ENCODE measurements at places on chromosomes 16 and 17.

DNA sequence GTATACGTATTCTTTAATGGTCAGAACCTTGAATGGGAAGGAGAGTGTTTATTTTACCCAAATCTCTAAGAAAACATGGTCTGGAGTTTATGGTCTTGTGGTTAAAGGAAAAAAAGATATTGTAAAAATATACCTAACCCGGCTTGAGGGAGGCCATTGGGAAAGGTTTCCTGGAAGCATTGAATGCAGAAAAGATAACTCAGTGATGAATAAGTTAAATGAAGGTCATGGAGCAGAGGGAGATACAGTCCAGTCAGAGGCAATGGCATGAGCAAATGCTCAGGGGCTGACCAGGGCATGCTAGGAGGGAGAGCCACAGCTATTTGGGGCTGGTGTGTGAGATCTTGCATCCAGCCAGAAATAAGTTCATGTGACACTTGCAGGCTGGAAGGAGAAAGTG is 430.4 kb upstream of the CDH5 start:
- DNase-seq: no peak

DNA sequence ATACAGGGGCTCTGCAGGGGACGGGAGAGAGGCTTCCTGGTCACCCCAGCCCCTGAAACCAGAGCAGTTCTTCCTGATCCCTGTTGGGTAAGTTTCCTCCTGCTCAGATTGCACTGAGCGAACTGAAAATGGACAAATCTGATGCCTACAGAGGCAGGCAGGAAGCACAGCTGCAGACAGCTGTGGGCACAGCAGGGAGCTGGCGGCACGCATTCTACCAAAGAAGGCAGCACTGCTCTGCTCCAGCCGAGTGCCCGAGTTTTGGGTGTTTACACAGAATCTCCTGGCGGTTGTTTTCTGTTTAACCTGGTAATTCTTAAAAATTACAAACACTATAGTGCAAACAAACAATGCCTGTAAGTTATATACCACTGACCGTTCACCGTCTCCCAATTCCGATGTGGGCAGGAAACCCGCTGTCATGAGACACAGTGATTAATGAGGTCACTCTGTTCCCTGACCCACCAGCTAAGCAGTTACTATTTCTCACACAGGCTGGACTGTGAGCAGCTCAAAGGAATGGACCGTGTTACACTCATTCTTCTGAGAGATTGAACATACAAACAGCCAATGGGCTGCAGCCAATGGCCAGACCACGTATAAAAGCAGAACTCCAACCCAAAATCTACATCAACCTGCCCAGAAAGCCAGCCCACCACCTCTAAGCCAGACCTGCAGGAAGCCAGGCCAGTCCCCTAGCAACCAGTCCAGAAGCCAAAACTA is 25.5 kb downstream of the NSMCE1 start:
- DNase-seq: peak; percentile 81

- no peak for DNase-seq
Observed at GRCh38 chr16:1545044-1546040, 11.9 kb downstream of the TMEM204 start.

DNA sequence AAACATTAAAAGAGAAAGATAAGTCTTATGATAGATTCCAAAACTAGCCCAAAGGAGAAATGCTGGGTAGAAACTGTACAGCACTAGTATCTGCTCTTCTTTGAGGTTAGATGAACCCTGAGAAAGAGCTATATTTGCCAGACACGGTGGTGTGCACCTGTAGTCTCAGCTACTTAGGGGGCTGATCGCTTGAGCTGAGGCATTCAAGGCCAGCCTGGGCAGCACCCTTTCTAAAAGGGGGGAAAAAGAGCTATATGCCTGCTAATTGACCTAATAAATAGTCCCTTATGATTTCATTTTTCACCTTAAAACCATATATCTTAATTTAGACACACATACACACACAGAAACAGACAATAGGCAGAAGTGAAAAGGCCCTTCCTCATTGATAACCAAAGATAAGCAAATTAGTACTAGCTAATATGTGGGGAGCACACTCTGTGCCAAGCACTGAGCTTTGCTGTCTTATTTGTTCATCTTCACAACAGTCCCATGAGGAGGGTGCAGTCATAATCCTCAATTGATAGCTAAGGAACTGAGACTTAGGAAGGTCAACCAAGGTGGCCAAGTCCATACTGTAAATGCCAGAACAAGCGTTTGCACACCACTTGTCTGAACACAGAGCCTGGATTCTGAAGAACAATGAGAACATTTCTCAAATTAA is 56.6 kb upstream of the NLK start:
- no peak for DNase-seq

- no peak for DNase-seq
Observed at GRCh38 chr17:33438578-33438977, 145.5 kb upstream of the ASIC2 start.

- no peak for DNase-seq
Observed at GRCh38 chr16:67672306-67672705, 5.7 kb downstream of the C16orf86 start.

DNA sequence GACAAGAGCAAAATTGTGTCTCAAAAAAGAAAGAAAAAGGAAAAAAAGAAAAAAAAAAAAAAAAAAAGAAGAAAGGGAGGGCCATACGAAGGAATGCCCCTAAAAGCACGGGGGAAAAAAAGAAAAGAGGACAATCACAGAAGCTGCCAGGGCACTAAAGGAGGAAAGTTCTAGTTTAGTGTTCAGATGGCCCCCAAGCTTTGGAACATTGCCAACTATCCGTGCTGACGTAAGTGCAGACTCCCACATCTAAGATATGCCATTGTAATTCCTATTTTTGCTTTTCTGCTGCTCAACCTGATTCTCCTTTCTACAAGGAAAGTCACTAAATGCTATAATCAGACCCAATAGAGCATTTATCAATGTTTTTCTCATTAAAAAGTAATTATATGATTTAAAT is 842.1 kb downstream of the KCNJ2 start:
- DNase-seq: no peak
